SHP77 treated with DMSO at 0.1 percent for 48 hours (cell line): ENCODE measurements at places on chromosomes 16 and 17.
A peak's percentile ranks its signal among the peaks of the same experiment; 100 is the strongest.

DNA sequence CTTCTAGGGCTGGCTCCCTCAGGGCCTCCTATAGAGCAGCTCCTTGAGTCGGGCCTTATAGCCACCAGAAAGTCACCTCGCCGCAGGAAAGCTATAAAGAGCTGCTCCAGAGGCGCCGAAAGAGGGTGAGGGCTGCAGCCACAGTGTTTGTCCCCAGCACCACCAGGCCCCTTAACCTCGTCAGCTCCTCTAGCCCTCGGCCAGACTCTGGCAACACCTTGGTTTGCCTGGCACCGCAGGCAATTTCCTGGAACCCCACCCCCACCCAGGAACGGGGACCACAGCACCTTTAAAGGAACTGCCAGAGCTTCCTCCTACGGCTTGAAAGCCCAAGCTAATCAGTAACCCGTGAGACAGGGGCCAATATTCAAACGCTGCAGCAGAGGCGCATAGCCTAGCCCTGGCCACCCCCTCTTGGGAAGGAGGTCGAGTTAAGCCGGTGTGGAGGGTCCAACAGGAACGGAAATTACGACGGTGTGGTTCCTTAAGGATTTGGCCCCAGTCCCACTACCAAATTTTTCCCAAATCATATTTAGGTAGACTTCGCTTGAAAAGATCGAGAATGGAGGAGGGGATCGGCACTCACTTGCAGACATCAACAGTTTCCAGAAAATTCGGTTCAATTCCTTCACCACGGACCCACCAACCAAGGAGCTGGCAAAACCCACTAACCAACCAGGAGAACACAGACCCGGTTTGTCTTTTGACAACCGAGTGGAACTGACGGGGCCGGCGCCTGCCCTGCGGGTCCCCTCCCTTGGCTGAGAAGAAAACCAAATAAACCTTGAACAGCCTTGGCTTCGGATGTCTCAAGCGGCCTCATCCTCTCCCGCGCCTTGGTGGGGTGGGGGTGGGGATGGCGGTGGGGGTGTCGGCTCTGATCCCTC is 3.0 kb downstream of the HOXB6 start:
- no peak for DNase-seq

DNA sequence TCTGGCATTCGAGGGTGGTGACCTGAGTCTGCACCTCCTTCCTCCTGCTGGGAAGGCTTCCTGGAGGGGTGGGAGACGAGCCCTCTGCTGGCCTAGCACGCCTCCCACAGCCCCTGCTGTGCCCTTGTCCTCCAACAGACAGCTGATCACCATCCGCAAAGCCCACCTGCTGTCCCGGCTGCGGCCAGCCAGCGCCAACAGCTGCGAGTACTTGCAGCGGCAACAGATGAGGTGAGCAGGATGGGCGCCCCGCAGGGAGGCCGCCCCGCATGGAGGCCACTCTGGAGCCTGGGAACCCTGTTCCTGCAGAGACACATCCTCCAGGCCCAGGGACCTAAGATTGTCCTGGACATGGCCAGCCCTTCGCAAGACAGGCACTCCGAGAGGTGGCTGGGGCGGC is 21.6 kb downstream of the UBALD1 start:
- peak; percentile 30 for DNase-seq

DNA sequence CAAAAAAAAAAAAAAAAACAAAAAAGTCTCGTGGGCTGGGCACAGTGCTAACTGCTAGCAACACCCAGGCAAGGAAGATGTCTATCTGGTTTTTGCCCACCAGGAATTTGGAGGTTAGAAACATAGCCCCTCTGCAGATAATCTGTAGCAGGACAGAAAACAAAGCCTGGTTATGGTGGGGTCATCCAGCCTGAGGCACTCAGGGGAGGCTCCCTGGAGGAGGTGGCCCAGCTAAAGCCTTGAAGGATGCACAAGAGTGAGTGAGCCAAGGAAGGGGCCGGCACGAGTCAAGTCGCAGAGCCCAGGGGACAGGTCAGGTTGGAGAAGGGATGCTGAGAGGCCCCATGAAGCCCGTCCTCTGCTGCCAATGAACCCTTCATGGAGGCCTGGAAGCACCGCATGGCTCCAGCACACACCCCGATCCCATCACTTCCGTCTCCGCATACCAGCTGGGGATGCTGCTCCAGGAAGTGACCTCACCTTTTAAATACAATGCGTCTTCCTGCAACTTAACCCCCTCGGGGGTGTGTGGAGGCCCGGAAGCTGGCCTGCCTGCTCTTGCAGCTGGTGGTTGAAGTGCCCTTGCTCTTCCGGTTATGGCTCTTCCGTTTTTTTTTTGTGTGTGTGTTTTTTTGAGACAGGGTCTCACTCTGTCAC is 86.5 kb downstream of the ENGASE start:
- DNase-seq, result no peak

GRCh38 chr17:50593321-50593720 is 32.8 kb downstream of the CACNA1G start:
- peak; percentile 59 for DNase-seq

DNA sequence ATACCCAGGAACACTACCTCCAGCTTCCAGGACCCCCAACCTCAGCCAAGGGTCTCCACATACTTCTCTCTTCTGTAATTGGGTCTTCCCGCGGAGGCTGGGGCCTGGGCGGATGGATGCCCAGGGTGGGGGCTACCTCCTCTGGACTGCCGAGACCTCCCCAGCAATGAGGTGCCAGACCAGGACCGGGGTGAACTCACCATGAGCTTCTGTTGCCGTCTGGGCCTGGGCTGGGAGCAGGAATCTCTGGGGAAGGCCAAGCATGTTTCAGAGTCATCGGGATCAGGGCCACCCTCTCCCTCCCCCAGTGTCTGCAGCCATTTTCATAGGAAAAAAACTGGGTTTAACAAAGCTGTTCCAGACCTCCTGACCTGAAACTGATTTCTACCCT is 10.3 kb upstream of the BAHCC1 start:
- no peak for DNase-seq

GRCh38 chr17:622356-622755 is 92.3 kb downstream of the VPS53 start:
- no peak for DNase-seq

DNA sequence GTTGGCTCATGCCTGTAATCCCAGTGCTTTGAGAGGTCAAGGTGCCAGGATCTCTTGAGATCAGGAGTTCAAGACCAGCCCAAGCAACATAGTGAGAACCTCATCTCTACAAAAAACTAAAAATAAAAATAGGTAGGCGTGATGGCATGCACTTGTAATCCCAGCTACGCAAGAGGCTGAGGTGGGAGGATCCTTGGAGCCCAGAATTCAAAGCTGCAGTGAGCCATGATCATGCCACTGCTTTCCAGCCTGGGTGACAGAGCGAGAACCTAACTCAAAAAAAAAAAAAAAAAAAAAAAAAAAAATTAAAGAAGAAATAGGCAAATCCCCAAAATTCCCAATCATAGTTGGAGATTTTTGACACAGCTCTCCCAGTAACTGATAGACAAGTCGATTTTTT is 32.2 kb upstream of the SRCIN1 start:
- DNase-seq, result no peak

- no peak for DNase-seq
Observed at GRCh38 chr16:86095906-86096485, 197.0 kb downstream of the IRF8 start.

GRCh38 chr17:27522028-27522635 is 65.9 kb downstream of the KSR1 start:
- no peak for DNase-seq

DNA sequence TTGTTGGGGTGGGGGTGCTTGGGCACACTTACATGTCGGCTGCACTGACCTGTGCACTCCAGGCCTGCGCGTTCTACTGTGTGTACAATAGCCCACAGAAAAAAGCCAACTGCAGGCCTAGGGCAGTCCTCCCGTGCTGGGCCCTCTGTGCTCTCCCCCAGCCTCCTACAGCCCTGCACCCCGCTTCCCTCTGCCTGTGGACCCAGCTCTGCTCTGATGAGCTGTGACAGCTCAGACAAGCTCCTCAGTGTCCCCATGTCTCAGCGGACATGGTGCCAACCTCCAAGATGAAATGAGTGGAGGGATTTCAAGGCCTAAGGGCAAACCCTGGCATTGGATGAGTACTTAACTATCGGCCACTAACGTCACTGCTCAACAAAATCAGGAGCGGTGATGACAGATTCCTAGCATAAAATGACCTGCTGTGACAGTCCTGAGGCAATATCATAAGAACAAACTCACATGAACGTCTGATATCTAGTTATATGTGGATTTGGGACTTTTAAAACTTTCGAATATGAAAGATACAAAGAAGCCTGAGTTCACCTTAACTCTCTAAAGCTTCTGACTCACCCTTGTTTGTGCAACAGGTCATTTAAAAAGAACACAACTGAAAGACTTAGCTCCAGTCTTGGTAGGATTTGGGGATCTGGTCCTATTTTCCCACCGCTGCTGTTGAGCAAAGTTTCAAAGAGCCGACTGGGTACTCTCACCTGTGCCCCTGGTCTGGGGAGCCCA is 34.7 kb downstream of the CCDC57 start:
- DNase-seq, result no peak

GRCh38 chr16:58028541-58029070 is 3.1 kb downstream of the MMP15 start:
- no peak for DNase-seq

GRCh38 chr17:65167566-65167965 is 30.4 kb downstream of the RGS9 start:
- no peak for DNase-seq

DNA sequence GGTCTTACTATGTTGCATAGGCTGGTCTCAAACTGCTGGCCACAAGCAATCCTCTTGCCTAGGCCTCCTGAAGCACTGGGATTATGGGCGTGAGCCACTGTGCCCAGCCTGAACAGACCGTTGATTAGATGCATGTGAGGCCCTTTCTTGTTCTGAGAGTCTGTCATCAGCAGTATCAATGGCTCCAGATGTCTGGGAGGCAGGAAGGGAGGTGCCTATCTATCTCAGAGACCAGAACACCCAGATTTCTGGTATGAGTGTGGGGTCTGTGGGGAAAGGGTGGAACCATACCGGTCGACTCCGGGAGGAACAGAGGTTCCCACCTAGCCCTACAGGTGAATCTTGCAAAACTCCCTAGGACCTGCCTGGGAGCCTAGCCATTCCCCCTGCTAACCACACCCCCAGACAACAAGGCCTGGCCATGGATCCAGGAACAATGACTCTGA is 71.7 kb downstream of the PRKCB start:
- no peak for DNase-seq

DNA sequence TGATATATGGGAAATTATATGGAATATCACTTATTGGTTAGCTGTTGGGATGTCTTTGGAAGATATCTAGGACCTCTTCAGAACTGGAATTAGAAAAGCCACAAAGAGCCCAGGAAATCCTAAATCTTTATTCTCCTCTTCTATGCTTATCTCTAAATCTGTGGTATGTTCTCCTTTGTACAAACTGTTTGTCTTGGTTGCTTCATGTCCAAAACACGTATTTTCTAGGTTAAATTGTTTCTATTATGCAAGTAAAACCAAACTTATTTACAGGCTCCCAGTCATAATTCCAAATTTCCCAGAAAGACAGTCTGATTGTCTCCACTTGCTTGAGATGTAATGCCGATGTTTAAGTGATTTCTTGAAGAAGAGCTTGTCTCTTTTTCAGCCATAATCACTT is 650.9 kb downstream of the CDH11 start:
- no peak for DNase-seq

GRCh38 chr16:74813109-74813641 is 38.6 kb upstream of the FA2H start:
- DNase-seq, result peak; percentile 44

DNA sequence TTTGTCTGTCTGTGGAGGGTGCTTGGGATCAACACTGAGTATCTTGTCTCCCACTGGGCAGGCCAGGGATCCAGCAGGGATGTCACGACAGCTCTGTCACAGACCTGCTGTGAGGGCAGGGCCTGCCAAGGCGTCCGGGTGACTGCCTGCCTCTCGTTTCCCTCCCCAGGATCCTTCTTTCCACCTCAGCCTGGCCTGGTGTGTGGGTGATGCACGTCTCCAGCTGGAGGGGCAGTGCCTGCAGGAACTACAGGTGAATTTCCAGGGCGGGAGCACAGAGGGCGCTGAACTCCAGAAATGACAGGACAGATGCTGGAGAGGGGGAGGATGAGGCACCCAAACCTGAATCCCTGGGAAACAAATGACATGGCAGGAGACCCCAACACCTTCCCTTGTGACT is 6.8 kb upstream of the MMP15 start:
- DNase-seq, result no peak

- no peak for DNase-seq
Observed at GRCh38 chr16:84949772-84950436, 61.4 kb downstream of the ZDHHC7 start.

GRCh38 chr17:38604479-38605403 is 1.0 kb downstream of the SRCIN1 start:
- no peak for DNase-seq

- DNase-seq, result no peak
Observed at GRCh38 chr16:3431779-3432219, 11.5 kb downstream of the ZNF597 start.

DNA sequence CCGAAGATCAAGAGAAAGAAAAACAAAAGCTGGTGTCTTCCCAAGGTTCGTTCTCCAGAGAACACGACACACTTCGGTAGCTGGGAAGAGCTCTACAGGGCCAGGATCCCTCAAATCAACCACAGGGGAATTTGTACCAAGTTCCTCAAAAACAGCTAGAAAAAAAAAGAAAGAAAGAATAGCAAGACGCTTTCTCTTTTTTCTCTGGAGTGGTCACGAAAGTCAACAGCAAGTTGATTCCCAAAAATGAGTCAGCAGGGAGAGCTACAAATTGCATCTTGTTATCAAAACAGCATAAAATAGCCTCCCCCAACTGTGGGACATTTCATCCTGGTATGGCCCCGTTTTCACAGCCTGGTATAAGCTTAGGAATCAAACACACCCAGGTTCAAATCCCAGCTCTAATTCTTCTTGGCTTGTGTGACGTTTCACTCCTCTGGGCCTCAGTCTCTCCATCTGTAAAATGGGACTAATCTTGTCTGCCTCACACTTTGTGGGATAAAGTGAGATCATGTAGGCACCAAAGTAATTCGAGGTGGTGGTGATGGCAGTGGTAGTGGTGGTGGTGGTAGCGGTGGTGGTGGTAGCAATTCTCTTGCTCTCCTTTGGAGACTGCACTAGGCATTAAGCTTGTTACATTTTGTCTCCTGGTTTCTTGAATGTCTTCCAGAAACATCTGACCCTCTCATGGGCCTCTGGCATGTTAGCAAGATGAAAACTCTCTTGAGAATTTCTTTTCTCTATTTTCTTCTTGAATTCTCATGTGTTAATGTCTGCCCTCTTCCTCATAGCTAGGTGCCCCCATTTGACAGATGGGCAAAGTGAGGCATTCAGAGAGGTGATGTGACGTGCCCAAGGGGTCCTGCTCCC is 988 bp upstream of the IL21R start:
- no peak for DNase-seq

GRCh38 chr16:2614761-2615191 is 67.5 kb upstream of the KCTD5 start:
- no peak for DNase-seq
